ENCODE measurements at places on chromosomes 2 and 18.
A peak's percentile ranks its signal among the peaks of the same experiment; 100 is the strongest.

DNA sequence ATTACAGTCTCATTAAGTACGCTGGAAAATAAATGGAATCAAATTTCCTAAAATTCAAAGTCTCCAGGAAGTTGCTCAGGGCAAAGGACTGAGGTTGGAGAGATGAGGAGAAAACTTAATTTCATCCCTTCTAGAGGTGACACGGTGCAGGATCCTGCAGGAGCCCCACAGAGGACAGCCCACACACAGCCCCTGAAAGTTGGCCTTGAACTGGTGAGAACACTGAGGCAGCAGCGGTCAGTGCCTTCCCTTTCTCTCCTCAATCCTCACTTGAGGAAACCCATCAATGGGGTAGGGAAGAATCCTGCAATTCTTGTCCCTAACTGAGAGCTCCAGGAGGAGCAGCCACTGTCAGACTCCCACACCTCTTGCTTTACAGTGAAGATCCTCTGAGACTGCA is 37.5 kb downstream of the LOXHD1 start:
- DNase-seq, result no peak

GRCh38 chr2:124267794-124268193 is 242.7 kb downstream of the CNTNAP5 start:
- no peak for DNase-seq

DNA sequence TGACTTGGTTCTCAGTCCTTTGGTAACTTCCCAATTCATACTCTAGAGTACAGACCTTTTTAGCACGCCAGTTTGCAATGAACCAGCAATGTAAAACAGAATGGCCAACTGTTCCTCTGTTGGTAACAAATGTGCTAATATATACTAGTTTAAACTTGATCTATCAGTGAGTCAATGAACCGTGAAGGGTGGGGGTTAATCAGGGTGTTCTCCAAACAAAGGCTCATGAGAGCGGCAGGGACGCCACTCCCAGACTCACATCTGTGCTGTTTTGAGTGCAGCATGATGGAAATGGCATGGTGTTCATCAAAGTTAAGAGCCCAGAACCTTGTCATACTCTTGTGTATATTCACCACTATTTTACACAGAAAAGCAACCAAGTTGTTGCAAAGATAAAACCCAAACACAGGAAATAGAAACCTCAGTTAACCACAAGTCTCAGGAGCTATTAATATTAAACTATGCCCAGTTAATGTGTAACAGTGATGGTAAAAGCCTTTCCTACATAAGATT is 70.3 kb downstream of the CERKL start:
- DNase-seq, result peak; percentile 71

GRCh38 chr2:234536178-234536965 is 39.5 kb upstream of the ARL4C start:
- DNase-seq, result no peak

Measured in NCI-H1417 treated with DMSO at 0.1 percent for 48 hours (cell line).